Stimulated activated CD4-positive, alpha-beta T cell treated with anti-CD3 and anti-CD28 coated beads, Interleukin-2, amount 100 ng/mL, for 48 hours (primary cell): ENCODE measurements at places on chromosomes 13 and 19.

- no peak for DNase-seq
Observed at GRCh38 chr13:59468396-59468795, 695.3 kb downstream of the DIAPH3 start.

- DNase-seq = no peak
Observed at GRCh38 chr19:16652854-16653253, 7.1 kb downstream of the SMIM7 start.

GRCh38 chr13:29980339-29980738 is 129.9 kb upstream of the UBL3 start:
- DNase-seq = no peak

DNA sequence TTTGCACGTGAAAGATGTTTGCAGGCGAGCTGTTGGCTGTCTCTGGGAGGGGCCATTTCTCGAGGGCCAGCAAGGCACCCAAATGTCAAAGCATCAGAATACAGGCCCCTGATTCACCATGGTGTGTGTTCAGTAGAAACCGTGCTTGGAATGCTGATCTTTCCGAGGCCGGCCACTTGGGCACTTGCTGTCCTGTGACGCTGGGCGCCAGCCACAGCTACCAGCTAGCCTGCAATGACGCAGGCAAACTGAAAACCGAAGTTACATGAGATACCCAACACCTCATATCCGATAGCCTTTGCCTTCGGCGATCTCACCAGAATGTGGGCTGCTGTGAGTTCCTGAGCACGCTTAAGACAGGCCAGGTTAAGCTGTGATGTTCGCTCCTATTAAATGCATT is 12.0 kb downstream of the THOP1 start:
- DNase-seq = no peak

GRCh38 chr19:28840891-28841290 is 372.1 kb downstream of the UQCRFS1 start:
- no peak for DNase-seq

GRCh38 chr13:72952529-72953141 is 106.2 kb upstream of the KLF5 start:
- no peak for DNase-seq

GRCh38 chr19:10421240-10422045 is 1.1 kb downstream of the PDE4A start:
- DNase-seq = no peak

GRCh38 chr19:45526143-45526542 is 18.9 kb downstream of the VASP start:
- DNase-seq = no peak

DNA sequence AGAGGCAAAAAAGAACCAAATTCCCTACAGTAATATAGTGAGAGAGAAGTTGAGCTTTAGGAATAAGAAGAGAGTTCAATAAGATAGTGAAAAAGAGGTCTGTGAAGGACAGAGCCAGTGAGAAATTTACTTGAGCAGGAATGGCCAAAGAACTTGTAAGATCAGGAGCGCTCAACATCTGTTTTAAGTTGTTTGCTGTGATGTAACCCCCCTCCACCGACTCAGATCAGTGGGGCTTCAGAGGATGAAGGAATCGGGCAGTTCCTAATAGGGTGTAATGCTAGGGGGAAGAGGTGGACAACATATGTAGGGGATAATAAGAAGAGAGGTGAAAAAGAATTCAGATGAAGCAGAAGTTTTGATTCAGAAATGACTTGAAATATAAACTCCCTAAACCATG is 85.3 kb upstream of the FNDC3A start:
- no peak for DNase-seq

DNA sequence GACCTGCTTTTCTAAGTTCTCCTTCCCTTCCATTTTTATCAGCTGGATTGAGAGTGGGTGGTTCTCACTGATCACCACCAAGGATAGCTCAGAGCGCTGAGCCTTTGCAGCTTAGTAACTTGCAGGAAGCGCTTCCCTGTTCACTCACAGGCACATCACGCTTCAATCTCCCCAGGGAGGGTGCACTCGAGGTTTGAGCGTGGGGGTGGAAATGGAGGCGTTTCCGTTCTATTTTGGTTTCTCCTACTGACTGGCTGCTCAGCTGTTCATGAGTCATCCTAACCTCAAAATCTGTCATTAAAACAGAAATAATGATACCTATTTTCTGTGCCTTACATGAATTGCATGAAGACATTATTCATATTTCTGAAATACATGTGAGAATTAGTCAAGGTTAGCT is 292.1 kb downstream of the SPRY2 start:
- DNase-seq = peak; percentile 46

GRCh38 chr19:35136977-35137702 is 1.5 kb upstream of the FXYD1 start:
- DNase-seq = no peak

DNA sequence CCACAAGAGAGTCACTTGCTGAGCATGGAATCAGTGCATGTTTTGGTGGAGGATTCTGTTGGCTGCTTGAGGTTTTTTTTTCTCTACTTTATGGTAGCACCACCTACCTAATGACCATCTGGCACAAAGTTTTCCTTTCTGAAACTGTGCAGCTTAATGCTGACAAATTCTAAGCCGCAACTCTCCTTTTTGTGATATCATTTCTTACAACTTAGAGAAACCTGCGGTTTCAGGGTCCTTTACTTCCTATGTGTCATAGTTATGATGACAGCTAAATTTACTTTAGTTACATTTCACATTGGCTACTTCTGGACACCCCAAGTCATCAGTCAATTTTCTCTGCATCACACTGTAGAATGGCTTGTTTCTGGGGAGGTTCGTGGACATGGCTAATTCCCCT is 115.4 kb upstream of the TMTC4 start:
- no peak for DNase-seq

- DNase-seq = no peak
Observed at GRCh38 chr13:71056581-71056980, 810.4 kb downstream of the DACH1 start.

DNA sequence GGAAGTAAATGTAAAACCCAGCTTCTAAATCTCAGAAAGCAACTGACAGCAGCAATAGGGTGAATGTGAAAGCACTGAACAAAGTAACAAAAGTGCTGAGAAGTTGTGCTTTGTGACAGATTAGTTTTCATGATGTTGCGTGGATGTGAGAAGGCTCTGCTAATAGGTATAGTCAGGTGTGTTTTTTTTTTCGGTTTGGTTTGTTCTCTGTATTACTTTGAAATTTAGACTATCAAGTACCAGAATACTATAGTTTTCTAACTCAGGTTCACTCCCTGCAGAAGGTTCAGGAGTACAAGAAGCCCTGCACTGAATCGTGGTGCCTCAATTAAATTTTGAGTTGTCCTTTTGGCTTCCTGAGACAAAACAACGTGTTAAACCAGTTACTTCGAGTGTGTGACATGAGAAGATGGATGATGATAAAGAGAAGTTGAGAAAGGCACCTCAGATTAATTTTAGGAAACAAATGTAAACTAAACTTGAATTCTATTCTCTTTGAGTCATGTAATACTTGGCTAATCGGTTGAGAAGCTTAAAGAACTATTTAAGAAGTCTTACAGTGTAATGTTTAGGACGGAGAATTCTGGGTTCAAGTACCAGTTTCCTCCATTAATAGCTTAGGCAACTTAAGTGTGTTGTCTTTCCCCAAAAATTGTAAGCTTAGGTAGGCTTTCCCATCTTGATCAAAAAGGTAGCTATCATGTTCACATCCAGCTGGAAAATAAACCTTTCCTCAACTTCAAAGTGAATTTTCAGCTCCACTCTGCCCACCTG is 10.3 kb downstream of the MIR17HG start:
- DNase-seq = no peak

DNA sequence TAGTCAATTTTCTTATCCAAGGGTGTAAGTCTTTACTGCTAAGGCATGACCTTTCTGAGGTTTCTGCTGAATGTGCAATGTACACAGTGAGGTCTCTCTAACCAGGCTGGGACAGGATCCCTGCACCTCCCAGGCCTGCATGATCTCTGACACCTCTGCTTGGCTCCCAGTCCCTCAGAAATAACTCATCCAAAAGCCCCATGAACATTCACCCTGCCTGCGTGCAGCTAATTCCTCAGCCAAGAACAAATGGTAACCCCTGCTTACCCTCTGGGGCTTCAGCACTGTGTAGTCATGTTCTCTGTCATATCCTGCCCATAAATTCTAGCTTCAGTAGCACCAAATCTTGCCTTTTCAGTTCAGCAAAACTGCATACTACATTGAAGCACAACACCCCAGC is 1146.3 kb upstream of the MIR17HG start:
- DNase-seq = no peak

- DNase-seq = no peak
Observed at GRCh38 chr13:24133021-24133795, 27.3 kb upstream of the SPATA13 start.

- DNase-seq = peak; percentile 37
Observed at GRCh38 chr19:13881692-13882418, 4.9 kb downstream of the NANOS3 start.

DNA sequence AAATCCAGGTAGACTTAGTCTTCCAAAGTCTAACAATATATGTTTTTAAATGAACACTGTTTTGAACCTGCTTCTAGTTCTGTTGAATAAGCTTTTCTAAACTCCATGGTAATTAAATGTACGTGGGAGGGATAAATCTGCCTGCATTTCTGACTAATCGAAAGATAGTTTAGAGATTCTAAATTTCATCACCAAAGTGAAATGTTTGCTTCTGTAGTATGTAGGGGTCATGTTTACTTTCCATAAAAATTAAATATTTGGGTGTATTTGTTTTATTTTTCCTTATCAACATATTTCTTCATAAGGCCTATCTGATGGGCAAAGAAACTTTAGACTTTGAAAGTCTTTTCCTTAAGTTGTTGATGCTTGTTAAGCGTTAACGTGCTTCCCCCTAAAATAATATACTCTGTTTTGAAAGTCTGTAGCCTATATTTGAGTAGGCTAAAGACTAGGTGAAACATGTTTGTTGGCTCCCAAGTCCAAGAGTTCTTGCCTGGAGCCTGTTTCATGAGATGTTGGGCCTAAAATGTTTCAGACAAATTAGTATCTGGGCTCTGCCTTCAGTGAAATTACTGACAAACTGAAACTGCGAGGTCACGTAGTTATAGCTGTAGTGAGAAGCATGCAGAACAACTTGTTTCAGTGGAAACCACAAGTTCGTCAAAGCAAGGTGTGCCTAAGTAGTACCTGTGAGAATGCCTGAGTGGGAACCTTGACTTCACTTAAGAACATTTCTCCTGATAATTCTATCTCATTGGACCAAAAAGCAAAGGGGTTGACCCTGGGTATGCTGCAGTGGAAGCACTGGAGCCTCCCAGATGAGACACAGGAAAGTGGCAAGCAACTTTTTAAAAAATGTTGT is 126.2 kb downstream of the LMO7 start:
- peak; percentile 13 for DNase-seq

DNA sequence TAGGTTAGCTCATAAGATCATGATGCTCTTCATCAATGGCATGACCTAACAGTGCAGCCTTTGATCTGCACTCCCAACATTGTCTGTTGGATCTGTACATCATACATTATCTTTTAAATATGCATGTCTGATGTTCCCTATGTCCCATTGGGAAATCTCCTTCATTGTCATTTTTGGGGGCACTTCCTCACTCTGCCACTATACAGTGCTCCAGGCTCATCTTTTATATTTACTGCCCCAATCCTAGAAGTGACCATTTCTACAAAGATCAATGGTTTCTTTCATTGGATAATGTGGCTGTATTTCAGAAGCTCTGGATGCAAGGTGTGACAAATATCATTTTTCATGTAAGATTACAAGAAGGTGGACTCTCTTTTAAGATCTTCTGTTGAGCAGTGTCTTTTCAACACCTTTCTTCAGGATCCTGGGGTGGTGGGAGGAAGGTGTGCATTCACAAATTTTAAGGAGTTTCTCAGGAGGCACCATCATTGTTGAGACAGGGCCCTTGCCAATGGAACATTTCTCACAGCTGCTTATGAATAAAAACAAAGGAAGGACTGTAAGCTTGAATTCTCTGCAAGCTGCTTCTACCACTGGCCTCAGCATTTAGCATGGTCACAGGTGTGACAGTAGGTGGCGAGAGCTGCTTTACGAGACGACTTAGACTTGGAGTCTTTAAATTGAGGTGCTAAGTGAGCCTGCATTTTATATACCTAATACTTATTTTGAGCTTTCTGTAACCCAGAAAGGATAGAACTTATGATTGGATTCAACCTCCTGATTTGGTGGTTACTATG is 403.0 kb downstream of the LMO7 start:
- no peak for DNase-seq

GRCh38 chr19:28301961-28302360 is 911.0 kb downstream of the UQCRFS1 start:
- no peak for DNase-seq

DNA sequence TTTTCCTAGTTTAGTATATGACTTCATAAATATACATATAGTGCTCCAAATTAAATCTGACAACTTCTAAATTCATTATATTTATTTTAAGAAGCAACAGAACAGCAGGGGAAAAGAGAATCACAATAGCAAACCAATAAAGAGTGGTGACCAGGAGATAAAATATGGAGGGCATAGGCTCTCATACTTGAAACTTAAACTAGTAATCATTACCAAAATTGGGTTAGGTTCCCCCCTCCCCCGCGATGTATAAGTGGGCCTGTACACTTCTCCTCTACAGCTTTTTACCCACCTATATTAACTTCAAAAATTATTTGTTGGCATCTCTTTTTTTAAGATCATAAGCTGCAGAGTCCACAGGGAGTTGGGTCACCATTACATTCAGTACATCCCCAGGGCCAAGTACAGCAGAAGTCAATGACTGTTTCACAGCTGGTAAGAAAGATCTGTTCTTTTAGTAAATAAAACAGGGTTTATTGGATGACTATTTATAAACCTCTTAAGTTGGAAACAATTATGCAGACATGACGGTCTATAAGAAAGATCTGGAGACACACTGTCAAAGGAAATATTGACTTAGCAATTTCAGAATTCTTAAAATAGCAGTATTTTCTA is 29.4 kb downstream of the KLF12 start:
- no peak for DNase-seq

- DNase-seq = no peak
Observed at GRCh38 chr19:29540114-29540513, 14.3 kb downstream of the VSTM2B start.

GRCh38 chr13:110562696-110563462 is 1.4 kb upstream of the RAB20 start:
- no peak for DNase-seq

DNA sequence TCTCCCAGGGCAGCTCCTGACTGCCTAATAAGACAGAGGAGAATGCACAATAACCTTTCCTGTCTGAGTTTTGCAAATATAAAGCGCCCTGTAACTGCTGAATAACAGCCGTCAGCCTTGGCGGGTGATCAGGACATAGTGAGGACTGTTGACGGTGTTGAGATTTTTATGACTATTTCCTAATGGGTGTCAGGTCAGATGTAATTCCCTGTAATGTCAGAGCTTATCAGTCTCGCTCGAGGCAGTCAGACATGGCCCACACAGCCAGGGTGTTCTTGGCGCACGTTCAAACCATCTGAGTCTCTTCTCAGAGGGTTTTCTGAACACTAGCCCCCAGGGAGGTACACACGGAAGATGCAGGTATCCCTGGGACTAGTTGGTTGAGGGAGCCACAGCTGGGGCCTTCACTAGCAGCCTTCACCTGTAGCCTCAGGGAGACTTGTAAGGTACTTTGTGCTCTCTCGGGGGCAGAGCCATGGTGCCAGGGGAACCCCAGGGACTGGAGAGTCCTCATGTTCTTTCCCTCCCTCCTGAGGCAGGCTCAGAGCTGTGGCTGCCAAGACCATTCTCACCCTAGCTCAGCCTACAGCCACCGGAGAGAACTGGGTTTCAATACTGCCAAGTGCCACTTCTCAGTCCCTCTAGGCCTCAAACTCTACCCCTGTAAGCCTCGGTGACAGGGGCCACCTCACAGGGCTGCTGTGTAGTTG is 213.1 kb downstream of the UQCRFS1 start:
- DNase-seq = no peak
